ENCODE measurements at places on chromosomes 11 and 22. TPM values are rescaled to one million over a fixed set of nuclear protein-coding genes. Genes with fewer than 3 reads are reported as not detected.

Gene TAF1D
- total RNA-seq, result 84.2 TPM

Gene GPR83
- not detected for total RNA-seq

Gene VSIG10L2
- not detected for total RNA-seq

DNA sequence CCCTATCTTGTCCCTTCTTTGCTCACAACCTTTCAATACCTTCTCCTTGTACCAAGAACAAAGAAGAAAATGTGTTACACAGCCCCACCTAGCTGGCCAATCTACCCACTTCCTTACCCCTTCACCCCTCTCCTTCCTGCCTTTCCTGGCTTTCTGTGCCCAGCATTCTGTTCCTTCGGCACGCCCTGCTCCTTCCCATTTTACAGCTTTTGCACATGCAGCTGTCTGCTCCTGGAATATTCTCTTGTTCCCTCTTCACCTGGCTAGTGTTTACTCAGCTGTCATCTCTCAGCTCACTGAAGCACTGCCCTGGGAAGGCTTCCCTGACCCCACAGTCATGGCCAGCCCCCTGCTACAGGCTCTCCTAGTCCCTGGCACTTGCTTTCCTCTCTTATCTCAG, 30.7 kb downstream of the SERPINH1 start:
- H3K4me1 ChIP-seq, result no peaks in the 10 kb centered on the region
- no peaks in the 10 kb centered on the region for H3K36me3 ChIP-seq
- peaks cover 39% of the 10 kb centered on the region for H3K27me3 ChIP-seq
- no peak for DNase-seq

GRCh38 chr22:32829451-32829851, 27.9 kb downstream of the TIMP3 start:
- no peak overlapping the region for H3K27ac ChIP-seq
- DNase-seq, result no peak
- H3K27me3 ChIP-seq, result no peaks in the 10 kb centered on the region
- no peak overlapping the region for H3K4me3 ChIP-seq
- H3K4me1 ChIP-seq, result peaks cover 6% of the 10 kb centered on the region
- H3K36me3 ChIP-seq, result peaks cover 3% of the 10 kb centered on the region

GRCh38 chr11:62010935-62011528, 43.6 kb upstream of the FTH1 start:
- no peak overlapping the region for H3K27ac ChIP-seq
- no peaks in the 10 kb centered on the region for H3K27me3 ChIP-seq
- H3K36me3 ChIP-seq, result no peaks in the 10 kb centered on the region
- H3K4me3 ChIP-seq, result no peak overlapping the region
- H3K4me1 ChIP-seq, result peaks cover 18% of the 10 kb centered on the region

- H3K36me3 ChIP-seq, result no peaks in the 10 kb centered on the region
- H3K27me3 ChIP-seq, result no peaks in the 10 kb centered on the region
- no peak overlapping the region for H3K27ac ChIP-seq
- no peaks in the 10 kb centered on the region for H3K4me1 ChIP-seq
Measured at GRCh38 chr11:37914859-37915258, 1316.8 kb upstream of the RAG2 start.

- H3K27ac ChIP-seq, result no peak overlapping the region
- H3K36me3 ChIP-seq, result no peaks in the 10 kb centered on the region
- H3K4me3 ChIP-seq, result no peak overlapping the region
- peaks cover 8% of the 10 kb centered on the region for H3K27me3 ChIP-seq
Measured at GRCh38 chr22:25627271-25627852, 62.9 kb downstream of the GRK3 start.

Gene MS4A7
- not detected for total RNA-seq

DNA sequence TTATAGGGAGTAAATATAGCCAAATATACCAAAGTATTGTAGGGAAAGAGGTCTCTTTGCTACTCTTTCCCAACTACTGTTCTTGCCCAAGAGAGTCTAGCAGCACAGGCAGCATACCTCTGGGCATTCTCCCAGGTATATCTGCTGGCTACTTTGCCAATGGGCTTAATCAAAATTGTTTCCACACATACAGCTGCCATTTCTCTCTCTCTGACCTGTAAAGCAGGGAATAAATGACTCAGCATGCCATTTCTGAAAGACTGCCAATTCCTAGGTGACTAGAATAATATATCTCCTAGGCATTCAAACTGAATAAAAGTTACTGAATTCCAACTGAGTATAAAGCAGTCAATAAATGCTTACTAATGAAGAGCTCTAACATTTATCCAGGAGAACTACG, 44.6 kb downstream of the RDX start:
- H3K27me3 ChIP-seq, result no peaks in the 10 kb centered on the region
- H3K4me1 ChIP-seq, result peaks cover 30% of the 10 kb centered on the region
- H3K36me3 ChIP-seq, result peaks cover 26% of the 10 kb centered on the region
- peak overlapping the region; percentile 54 for H3K27ac ChIP-seq
- DNase-seq, result no peak

- no peak for DNase-seq
- no peak overlapping the region for H3K27ac ChIP-seq
- no peak overlapping the region for H3K4me3 ChIP-seq
- H3K4me1 ChIP-seq, result no peaks in the 10 kb centered on the region
- peaks cover 8% of the 10 kb centered on the region for H3K27me3 ChIP-seq
Measured at GRCh38 chr11:26675233-26675928, 46.5 kb downstream of the SLC5A12 start.

- H3K4me3 ChIP-seq, result peak overlapping the region; percentile 2
- peak overlapping the region; percentile 96 for H3K27ac ChIP-seq
- peaks cover 19% of the 10 kb centered on the region for H3K4me1 ChIP-seq
- no peaks in the 10 kb centered on the region for H3K36me3 ChIP-seq
Measured at GRCh38 chr11:118870396-118871343, 13.0 kb upstream of the CXCR5 start.

Gene LGR4
- total RNA-seq, result 61.9 TPM

DNA sequence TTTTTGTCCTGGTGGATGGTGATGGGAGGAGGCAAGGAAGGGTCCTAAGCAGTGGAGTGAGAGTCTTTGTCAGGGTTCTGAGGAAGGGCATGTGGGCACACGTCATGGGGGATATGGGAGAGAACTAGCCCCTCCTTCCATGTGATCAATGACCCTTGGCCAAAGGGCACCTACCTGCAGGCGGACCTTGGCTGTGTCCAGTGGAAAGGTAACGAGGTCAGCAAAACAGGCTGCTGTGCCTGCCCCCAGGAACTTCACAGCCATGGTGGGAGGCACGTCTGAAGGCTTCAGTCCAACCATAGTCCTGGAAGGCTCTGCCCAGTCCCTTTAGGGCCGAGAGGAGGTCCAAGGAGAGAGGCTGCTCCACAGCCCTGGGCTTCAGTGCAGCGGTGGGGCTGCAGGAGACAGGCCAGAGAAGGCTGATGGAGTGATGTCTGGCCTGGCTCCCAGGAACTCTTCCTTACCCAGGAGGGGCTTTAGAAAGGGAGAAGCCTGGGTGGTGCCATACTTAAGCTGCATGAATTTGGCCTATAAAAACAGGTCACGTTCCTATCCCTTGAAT, 2.1 kb downstream of the UCP3 start:
- H3K4me1 ChIP-seq, result peaks cover 1% of the 10 kb centered on the region
- H3K4me3 ChIP-seq, result no peak overlapping the region
- peaks cover 6% of the 10 kb centered on the region for H3K36me3 ChIP-seq
- H3K27me3 ChIP-seq, result no peaks in the 10 kb centered on the region
- no peak overlapping the region for H3K27ac ChIP-seq

- H3K36me3 ChIP-seq, result no peaks in the 10 kb centered on the region
- no peak for DNase-seq
- H3K27me3 ChIP-seq, result peaks cover 21% of the 10 kb centered on the region
- H3K27ac ChIP-seq, result no peak overlapping the region
- peaks cover 2% of the 10 kb centered on the region for H3K4me1 ChIP-seq
Measured at GRCh38 chr11:106160494-106160893, 83.0 kb downstream of the AASDHPPT start.

Gene YPEL4
- 0.24 TPM for total RNA-seq

DNA sequence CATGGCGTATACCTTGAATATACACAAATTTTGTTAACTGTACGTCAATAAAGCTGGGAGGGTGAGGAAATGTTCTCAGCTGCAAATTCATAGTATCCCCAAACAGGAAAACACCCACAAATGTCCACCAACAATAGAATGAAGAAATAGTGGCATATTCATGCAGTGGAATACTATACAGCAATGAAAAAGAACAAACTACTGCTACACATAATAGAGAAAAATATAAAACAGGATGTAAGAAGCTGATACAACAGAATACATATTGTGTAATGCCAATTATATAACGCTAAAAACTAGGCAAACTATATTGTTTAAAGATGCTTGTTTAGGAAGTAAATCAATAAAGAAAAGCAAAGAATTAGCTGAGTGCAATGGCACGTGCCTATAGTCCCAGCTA, 81.5 kb downstream of the SIK3 start:
- H3K4me3 ChIP-seq, result no peak overlapping the region
- H3K27ac ChIP-seq, result no peak overlapping the region
- no peaks in the 10 kb centered on the region for H3K36me3 ChIP-seq
- H3K4me1 ChIP-seq, result peaks cover 6% of the 10 kb centered on the region
- no peak for DNase-seq

DNA sequence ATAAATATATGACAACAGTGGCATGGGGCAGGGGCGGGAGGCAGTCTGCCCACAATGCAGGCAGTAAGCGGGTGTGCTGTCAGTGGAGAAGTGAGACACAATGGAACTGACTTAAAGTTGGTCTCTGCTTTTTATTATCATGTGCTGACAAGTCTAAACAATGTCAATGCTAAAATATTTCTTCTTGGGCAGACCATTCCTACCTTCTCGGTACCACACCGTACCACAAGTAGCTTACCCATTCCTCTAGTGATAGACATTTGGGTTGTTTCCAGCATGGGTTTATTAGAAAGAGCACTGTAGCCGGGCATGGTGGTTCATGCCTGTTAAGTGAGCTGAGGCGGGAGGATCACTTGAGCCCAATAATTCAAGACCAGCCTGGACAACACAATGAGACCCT, 2.6 kb upstream of the CHADL start:
- H3K4me1 ChIP-seq, result peaks cover 1% of the 10 kb centered on the region
- no peak for DNase-seq
- no peak overlapping the region for H3K4me3 ChIP-seq
- H3K36me3 ChIP-seq, result peaks cover 6% of the 10 kb centered on the region
- no peaks in the 10 kb centered on the region for H3K27me3 ChIP-seq

Gene APBB1
- 57.7 TPM for total RNA-seq

Gene APOL1
- total RNA-seq, result 16.2 TPM

DNA sequence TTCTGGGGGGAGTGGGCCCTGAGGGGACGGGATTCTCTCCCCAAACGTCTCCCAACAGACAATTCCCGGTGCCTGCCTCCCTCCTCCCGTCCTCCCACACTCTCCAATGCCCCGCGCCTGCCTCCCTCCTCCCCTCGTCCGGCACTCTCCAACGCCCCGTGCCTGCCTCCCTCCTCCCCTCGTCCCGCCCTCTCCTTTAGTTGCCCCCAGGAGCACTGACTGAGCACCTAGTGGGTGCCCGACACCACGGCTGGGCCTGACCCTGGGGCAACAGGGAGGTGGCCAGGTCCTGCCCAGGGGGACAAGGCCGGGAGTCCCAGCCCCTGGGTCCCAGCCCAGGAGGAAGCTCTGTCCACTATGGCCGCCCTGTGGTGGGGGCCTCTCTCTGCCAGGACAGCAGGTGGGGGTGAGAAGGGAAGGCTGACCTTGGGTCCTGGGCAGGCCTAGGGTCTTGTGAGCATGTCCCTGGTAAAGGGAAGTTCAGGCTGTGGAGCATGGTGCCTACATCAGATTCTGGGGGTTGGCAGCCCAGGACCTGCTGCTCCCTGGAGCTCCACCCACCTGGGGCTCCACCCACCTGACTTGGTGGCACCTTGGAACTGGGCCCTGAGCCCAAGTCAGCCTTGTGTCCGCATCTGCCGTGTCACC, 942.3 kb downstream of the BRD1 start:
- no peaks in the 10 kb centered on the region for H3K4me1 ChIP-seq
- no peak overlapping the region for H3K27ac ChIP-seq

GRCh38 chr11:21056644-21057043, 387.3 kb downstream of the NELL1 start:
- no peaks in the 10 kb centered on the region for H3K4me1 ChIP-seq
- no peaks in the 10 kb centered on the region for H3K36me3 ChIP-seq
- H3K4me3 ChIP-seq, result no peak overlapping the region
- DNase-seq, result no peak
- no peaks in the 10 kb centered on the region for H3K27me3 ChIP-seq
- H3K27ac ChIP-seq, result no peak overlapping the region

Gene FAM180B
- 0.52 TPM for total RNA-seq

DNA sequence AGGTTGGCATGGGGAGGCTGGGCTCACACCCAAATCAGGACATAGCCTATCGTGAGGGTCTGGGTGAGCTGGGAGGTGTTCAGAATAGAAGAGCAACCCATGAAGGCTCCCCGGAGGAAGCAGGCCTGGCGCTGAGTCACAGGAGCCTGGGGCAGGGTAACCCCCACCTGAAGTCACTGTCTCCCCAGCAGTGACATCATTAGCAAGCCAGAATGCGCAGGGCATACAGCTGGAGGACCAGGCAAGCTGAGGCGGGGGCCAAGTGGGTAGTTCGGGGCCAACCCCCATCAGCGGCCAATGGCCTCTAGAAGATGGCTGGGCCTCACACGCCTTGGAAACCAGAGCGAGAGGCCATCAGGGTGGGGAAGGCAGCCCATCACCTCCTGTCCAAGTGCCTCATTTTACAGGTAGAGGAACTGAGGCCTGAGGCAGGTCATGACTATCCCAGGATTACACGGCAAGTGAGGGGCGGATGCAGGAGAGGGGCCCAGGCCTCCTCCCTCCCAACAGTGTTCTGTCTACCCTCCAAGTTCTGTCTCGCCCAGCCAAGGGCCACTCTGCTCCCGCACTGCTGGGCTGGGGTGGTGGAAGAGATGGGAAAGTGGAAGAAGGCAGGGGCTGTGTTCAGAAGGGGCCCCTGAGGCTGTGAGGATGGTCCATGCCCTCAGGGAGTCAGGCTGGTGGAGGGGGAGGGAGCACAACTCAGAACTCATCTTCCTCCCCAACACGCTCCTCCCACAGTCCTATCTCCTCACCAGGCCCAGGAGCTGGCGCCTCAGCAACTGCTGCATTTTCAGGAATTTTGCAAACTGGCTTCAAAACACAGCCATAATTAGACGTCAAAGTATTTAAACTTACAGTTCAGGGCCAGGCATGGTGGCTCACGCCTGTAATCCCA, 24.6 kb downstream of the RPL3 start:
- peaks cover 89% of the 10 kb centered on the region for H3K4me1 ChIP-seq
- H3K27ac ChIP-seq, result peak overlapping the region; percentile 50
- no peak overlapping the region for H3K4me3 ChIP-seq

Gene SLC22A8
- total RNA-seq, result not detected

- H3K36me3 ChIP-seq, result peaks cover 8% of the 10 kb centered on the region
- peaks cover 9% of the 10 kb centered on the region for H3K4me1 ChIP-seq
- no peaks in the 10 kb centered on the region for H3K27me3 ChIP-seq
- DNase-seq, result no peak
- H3K4me3 ChIP-seq, result no peak overlapping the region
Measured at GRCh38 chr11:76880314-76880713, 19.6 kb downstream of the ACER3 start.

Gene ASCL2
- total RNA-seq, result not detected

DNA sequence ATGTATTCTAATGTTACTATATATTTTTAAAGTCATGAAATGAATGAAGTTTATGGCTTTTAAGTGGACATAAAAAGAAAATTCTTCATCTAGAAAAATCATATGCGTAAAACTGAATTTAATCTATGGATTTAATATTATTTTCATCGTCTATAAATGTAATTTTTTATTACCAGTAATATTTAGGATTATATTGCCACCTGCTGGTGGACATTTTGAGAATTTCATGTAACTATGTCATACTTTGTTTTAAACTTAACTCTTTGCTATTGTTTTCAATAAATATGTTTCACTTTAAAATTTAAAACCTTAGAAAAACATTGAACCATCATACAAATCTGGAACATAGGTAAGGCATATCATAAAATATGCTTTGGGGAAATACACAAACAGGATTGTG, 66.5 kb upstream of the CEP126 start:
- H3K27ac ChIP-seq, result no peak overlapping the region
- peaks cover 6% of the 10 kb centered on the region for H3K4me1 ChIP-seq
- DNase-seq, result no peak
- H3K4me3 ChIP-seq, result no peak overlapping the region
